Spinal cord (tissue), 10 donors: ENCODE measurements at places on chromosomes 1 and 21. TPM values are rescaled to one million over a fixed set of nuclear protein-coding genes. Genes with fewer than 3 reads are reported as not detected.
A peak's percentile ranks its signal among the peaks of the same experiment; 100 is the strongest.

DNA sequence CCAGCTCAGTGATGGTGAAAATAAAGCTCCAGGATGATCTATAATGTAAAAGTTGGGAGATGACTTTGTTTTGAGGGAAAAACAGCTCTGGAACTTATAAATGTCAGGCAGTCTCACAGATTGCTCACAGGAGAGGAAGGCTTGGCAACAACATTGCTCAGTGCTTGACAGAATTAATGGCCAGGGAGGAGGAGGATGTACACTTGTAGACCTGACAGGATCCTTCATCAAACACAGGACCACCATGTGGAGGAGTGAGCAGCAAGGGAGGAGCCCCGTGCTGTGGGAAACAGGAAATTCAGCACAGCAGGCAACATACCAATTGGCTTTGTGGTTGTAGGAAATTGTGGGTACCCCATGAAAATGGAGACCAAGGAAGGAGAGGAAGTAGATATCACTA is 291.8 kb upstream of the CAMK1G start:
- no peak for DNase-seq

The FMO1 gene
- total RNA-seq, result 47.1 TPM

- no peak for DNase-seq
Measured at GRCh38 chr1:39828734-39829133, 40.1 kb upstream of the BMP8B start.

DNA sequence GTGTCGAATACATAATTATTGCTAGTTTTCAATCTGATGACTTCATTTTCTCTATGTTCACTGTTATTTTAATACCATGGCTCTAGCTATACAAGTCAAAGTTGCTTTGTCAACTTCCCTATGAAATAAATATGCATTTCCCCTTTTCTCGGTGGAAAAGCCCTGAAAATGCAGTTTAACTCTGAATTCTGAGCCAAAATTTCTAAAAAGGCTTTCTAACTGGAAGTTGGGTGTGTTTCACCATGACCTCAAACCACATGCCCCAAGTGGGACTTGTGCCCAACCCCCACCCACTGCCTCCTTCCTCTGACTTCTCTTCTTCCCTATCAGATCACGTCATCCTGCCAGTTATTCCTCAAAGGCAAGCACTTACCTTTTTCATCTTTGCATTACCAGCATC is 8.9 kb downstream of the MKNK1 start:
- no peak for DNase-seq

DNA sequence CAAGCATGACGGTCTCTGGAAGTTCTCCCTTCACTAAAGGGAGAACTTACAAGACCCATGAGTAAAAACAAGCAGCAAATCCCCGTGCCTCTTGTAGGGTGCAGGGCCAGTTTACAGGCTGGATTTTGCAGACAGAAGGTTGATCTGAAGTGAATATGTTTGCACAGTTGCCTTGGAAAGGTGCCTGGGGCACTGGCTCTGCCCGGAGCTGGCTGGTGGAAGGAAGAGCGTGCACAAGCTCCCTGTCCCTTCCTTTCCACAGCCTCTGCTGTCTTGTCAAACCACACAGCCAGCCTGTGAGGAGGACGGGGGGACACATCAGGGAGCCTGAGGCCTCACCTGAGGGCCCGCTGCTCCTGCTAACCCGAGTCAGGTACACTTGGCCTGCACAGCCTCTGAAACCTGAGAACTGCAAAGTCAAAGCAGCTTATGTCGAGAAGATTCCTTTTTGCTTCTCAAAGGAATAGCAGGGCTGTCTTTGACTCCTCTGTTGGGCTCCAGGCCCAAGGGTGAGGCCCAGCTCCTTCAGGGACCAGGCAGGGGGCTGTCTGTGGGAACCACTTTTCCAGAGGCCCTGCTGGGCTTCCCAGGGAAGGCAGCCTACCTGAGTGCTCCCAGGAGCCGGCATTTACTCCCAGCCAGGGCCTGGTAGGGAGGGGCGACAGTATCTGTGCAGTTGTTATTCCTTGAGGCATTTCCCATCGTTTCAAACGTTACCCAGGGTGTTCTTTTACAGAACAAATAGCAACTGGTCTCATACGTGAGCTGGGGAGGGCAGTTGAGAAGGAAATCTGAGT is 251.5 kb downstream of the SIPA1L2 start:
- DNase-seq, result no peak

The COL9A2 gene
- 14.1 TPM for total RNA-seq

DNA sequence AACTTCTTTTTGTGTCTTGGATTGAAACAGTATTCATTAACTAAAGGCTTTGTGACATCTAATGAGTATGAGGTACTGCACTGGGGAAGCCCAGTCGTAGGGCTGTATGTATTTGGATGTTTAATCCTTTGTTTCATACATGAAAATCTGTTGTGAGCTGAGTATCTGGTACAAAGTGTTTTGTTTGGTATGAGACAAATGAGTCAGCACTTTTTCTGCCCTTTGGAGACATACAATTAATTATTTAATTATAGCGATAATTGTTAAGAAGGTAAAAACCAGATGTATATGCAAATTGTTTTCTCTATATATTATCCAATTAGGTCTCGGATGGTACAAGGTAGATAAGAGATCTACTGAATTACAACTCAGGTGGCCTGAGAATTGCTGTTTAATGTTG is 36.3 kb downstream of the MARK1 start:
- no peak for DNase-seq

DNA sequence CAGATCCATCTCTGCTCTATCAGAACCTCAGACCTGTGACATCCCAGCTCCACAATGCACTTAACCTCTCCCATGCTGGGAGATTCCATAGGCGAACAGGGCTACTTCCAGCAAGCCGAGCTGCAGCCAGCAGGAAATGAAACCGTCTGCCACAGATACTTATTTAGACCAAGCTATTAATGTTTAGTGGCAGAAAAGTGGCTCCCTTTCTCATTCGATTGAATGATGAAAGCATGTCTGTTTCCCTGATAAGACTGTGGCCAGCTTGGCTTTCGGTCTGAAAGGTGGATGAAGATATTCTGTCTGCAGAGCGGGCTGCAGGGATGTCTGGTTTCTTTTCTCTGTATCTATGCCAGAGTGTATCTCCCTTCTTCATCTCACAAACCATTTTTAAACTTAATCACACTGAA is 146.4 kb downstream of the GREM2 start:
- no peak for DNase-seq

DNA sequence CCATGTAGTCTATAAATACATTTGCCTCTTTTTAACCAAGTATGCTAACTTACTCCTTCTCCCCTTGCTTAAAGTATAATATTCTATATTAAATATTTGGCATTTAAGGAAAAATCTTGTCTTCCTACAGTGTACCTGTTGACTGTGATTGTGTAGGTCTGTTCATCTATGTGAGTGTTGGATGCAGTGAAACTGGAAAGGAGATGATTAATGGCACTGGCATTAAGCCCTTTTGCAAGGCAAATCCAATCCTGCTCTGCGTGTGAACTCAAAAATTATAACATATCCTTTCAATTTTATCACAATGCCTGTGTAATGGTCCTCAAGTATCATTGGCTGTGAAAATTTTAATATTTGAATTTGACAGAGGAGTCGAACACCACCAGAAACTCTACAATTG is 565.0 kb downstream of the KCNT2 start:
- DNase-seq, result no peak

GRCh38 chr1:244076740-244077139 is 25.7 kb downstream of the ZBTB18 start:
- no peak for DNase-seq

DNA sequence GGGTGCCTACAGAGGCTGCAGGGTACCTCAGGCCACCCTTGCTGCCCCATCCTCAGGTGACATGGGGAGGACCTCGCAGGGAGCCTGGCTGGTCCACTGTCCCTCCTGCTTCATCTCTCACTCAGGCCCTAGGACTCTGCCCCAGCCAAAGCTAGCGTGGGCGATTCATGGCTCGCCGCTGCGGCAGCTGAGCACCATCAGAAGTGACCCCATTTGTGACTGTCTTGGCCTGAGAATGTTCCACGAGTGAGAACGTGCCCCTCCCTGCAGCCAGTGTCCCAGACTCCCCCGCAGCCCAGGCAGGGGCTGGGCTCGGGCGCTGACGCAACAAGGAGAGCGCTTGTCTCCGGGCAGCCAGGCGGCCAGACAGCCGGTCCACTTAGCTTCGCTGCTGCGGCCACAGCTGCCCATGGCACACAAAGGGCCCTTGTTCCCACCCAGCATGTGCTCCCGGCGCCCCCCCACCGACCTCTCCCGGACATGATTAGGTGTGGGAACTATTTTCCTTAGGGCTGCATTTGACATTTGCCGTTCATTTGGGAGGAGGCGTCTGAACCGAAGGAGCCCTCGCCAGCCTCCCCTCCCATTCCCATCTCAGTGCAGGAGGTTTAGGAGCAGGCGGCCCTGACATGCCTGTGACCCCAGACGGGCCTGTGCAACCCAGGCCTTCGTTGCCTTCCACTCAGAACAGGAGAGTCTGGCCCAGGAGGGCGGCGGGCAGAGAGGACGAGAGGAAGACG is 19.3 kb upstream of the POFUT2 start:
- DNase-seq, result peak; percentile 73

DNA sequence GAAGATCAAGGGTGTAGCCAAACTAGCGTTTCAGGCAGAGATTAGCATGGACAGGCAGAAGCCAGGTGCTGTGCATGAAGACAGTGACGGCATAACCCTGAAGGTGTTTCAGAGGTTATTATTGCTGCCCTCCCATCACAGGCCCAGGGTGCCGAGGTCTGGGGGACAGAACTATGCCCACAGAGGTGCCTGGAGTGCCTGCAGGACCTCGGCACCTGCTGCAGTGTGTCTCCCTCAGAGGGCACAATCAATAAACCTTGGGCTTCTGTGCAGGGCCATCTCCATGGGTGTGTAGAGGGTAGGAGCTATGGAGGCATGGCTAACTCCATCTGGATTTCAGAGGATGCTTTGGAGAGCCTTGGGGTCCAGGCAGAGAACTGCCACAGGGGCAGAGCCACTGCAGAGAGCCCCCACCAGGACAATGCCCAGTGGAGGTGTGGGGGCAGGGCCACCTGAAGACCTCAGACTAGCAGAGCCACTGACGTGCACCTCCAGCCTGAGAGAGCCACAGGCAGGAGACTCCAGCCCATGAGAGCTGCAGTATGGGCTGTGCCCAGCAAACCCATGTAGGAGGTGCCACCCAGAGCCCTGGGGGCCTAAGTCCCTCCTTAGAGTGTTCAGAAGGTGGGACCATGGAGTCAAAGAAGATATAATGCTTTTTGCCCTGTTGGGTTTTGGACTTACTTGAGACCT is 5.7 kb upstream of the ABCG1 start:
- DNase-seq, result no peak

DNA sequence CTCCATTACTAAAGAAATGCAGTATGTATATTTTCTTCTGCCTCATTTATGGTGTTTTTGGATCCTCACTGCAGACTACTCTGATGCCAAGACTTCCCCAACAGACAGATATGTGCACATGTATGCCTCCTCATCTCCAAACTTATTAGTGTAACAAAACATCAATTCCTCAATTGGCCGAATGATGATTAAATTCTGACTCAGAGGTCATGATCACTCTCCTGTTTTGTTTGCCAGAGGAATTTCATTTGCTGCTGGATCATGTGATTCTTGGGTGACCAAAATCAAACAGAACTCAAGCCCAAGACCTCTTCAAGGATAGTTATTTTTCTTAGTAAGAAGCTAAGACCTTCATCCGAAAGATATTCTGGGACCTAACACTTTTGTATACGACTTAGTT is 227.6 kb downstream of the LMO4 start:
- DNase-seq, result no peak

DNA sequence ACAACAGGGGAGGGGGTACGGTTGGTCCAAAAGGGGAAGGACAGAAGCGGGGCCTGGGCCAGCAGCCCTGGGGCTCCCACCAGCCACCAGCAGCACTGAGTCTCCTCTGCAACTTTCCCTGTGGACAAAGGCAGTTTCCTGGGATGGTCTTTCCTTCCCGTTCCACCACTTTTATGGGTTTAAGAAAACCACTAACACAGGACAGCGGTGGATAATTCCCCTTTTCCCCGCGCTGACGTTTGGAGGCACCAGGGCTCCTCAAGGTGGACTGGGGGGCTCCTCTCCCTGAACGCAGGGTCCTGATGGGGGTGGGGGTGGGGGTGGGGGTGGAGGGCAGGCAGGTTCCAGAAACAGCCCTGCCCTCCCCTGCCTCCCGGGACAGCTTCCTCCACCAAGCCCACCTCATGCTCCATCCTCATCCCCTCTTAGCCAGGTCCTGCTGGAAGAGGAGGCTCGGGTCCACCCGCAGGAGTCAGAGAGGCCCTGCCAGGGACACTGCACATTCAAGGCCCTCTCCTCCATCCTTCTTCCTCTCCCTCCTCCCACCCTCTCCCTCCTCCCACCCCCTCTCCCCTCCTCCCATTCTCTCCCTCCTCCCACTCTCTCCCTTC is 4.8 kb upstream of the COL6A1 start:
- no peak for DNase-seq
